Kasumi-1 (cell line): ENCODE measurements at places on chromosomes 4 and X.

- no peak for DNase-seq
These were observed 125.3 kb upstream of the MAOA start for GRCh38 chrX:43530837-43531236.

DNA sequence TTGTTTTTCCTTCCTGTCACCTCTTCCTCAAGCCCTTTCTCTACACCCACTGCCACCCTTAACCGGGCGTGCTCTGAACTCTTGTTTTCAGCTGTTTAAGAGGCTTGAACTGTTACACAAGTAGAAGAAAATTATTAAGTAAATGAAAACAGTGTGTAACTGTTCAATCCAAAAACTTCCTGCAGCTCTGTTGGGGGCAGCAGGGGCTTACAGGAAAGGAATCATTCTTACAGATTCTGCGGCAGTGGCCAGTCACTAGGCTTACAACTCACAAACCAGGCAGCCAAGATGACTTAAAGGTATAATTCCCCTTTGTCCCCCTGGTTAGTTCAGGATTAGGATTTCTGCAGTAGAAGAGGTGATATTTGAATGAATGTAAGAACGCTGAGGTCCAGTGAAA is 70.2 kb upstream of the ETNPPL start:
- DNase-seq: no peak

- DNase-seq: no peak
These were observed 106.3 kb downstream of the FAM53A start for GRCh38 chr4:1577822-1578217.

GRCh38 chr4:94641702-94642560 is 115.8 kb upstream of the BMPR1B start:
- DNase-seq: no peak

- DNase-seq: no peak
These were observed 13.6 kb upstream of the HELT start for GRCh38 chr4:185004562-185005218.
